ENCODE measurements at places on chromosomes 4 and X.

DNA sequence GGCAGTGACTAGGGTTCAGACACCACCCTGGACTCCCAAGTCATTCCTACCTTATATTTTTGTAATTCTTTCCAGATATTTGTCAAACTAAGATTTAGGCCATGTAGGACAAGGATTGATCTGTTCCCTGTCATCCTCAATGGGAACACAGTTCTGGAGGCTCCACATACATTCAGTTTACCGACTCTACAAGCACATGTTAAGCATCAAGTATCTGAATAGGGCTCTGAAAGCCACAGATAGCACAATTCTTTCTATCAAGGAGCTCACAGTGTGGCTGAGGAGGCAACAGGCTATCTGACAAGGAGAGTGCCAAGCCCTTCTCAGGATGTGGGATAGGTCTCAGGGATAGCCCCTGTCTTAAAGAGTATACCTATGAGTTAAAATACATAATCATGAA is 37.0 kb upstream of the CXCL8 start:
- no peak for DNase-seq

- DNase-seq: no peak
Measured at GRCh38 chr4:95263391-95263790, 285.4 kb downstream of the UNC5C start.

GRCh38 chrX:26613956-26614355 is 398.0 kb downstream of the MAGEB5 start:
- no peak for DNase-seq

- no peak for DNase-seq
Measured at GRCh38 chr4:146124023-146124680, 51.4 kb upstream of the LSM6 start.

- DNase-seq: no peak
Measured at GRCh38 chrX:134998246-134998645, 7.5 kb downstream of the SMIM10 start.

Measured in HEK293T (cell line).